CD4-positive, alpha-beta T cell treated with Interleukin-21 for 1 hour (primary cell): ENCODE measurements at places on chromosomes 1 and 21.

DNA sequence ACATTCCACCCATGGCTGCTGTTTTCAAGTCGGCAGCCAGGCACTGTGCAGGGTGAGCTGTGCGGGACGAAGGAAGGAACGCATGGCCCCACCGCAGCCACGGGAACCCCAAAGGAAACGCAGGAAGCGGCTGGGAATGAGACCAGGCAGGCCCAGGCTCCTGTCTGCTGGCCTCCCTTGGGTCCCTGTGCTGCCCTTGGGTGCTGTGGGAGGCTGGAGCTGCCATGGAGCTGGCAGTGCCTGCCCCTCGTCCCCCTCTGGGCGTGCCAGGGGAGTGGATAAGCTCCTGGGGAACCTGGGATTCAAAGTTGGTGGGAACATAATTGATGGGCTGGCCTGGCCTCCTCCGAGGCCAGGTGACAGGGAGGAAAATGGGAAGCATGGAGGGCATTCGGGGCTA, 5.3 kb upstream of the KRTAP10-4 start:
- DNase-seq: no peak

- DNase-seq: no peak
Observed at GRCh38 chr1:208177656-208178055, 66.5 kb downstream of the PLXNA2 start.

GRCh38 chr21:45335761-45336534, 48.3 kb upstream of the POFUT2 start:
- no peak for DNase-seq

GRCh38 chr21:46159390-46159789, 4.0 kb upstream of the FTCD start:
- no peak for DNase-seq

- DNase-seq: no peak
Observed at GRCh38 chr21:44885615-44886014, 12.1 kb upstream of the PTTG1IP start.

DNA sequence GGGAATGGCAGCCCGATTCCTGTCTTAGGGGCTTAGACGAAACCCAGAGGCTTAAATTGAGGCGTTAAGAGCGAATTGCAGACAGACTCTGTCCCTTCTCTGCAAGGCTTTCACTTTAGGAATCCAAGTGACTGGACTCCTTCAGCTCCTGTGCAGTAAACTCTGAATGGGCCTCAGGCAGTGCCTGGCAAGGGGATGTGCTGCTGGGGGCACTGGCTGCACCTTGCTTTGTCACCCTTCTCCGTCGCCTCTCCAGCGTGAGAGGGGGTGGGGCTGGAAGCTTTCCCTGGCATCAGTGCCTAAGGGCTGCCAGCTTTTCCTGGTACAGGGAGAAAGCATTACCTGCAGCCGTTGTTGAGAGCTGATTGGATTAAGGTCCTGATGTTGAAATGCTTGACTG, 39.9 kb upstream of the NFASC start:
- no peak for DNase-seq
